ENCODE measurements at places on chromosomes 4 and X.

- no peak for DNase-seq
These were observed 10.5 kb upstream of the GJB1 start for GRCh38 chrX:71212536-71212935.

DNA sequence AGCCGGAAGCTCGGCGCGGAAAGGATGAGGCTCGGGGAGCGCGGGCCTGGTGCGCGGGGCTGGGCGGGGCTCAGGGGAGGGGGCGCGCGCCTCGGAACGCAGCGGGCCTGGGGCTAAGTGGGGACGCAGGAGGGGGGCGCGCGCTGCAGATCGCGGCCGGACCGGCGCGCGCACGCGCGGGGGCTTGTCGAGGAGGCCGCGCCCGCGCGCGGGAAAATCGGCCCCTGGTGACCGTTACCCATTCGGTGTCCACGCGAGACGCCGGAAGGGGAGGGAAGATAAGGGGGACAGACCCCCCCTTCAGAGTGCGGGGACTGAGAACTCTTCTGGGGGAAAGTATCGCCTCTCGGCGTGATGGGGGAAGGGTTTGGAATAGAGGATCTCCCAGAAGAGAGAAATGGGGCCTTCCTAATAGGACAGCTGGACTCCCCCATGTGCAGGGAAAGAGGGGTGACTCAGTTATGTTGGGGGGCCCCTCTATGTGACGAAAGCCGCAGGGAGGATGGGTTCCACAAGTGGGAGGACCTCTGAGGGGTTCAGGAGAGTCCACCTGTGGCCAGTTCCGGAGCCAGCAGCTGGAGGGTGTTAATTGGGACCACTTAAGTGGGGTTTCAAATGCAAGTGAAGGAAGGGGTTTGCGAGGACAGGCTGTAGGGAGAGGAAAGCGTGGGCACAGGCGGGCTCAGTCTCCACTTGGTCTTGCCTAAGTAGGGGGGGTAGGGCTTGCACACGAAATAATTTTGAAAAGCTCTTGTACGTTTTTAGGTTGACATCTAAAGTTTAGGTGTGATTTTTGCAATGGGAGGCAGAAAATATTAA, 584 bp downstream of the SUV39H1 start:
- DNase-seq, result no peak

DNA sequence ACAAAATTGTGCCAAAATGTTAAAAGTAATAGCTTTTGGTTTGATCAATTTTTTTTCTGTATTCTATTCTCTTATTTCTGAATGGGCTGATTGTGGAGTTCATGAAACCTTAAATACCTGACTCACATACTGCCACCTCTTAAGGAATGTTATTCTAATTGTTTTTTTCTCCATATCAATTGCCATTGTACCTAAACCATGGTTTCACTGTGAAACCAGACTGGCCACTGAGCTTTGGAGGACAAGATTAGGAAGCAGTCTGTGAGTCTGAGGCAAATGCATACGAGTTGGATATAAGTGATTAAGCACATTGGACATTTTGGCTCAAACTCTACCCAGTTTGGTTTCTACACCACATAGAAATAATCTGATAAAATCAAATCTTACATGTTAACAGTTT, 184.0 kb downstream of the IQCM start:
- DNase-seq, result no peak

GRCh38 chr4:6877067-6877466, 32.6 kb upstream of the TBC1D14 start:
- DNase-seq, result no peak

GRCh38 chr4:116342143-116342542, 743.2 kb downstream of the TRAM1L1 start:
- DNase-seq, result no peak

DNA sequence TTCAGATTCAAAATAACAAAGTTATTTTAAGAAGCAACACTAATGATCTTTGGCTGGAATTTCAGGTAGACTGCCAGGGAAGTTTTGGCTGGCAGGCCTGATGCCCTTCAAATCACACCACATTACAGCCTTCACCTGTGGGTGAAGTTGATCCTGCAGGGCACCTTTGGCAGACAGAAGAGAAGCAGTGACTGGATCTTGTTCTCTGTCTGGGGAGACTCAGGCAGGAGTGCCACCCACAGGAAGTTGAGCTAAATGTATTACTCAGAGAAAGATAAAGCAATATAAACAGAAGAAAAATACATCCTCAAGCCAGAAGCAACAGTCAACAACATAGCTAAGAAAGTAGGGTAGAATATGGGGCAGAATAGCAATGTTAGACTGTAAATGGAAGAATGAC, 12.8 kb upstream of the CFAP299 start:
- DNase-seq, result no peak

DNA sequence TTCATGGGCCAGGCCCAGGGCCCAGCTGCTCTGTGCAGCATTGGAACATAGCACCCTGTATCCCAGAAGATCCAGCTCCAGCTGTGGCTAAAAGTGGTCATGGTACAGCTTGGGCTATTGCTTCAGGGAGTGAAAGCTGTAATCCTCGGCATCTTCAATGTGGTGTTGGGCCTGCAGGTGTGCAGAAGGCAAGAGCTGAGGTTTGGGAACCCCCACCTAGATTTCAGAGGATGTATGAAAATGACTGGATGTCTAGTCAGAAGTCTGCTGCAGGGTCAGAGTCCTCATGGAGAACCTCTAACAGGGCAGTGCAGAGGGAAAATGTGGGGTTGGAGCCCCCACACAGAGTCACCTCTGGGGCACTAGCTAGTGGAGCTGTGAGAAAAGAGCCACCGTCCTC, 341.7 kb downstream of the PPP3CA start:
- no peak for DNase-seq

DNA sequence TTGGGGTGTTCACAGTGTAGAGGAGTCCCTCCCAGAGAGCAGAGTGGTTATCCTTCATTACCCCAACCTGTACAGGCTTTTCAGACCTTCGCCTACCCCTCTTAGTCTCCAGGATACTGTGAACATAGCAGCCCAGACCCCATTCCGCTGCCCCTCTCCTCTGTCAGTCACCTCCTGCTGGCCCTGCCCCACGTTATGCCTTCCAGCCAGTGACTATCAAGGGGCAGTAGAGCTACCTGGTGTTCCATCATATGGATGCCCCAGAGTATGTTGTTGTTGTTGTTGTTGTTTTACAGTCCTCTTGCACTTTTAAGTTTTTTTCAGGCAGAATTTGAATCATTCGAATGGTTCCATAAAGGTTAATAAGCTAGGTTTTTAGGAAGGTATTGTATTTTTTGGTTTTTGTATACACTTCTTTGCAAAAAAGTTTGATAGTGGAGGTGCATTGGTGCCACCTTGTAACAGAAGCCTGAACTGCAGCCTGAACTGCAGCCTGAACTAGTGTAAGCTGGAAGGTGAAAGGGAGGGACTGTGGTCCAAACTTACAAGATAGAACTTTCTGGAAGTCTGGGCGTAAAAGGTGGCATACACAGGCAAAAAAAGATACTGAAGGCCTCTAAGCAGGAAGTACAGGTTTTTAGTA, 101.4 kb upstream of the RAB40AL start:
- DNase-seq, result no peak

DNA sequence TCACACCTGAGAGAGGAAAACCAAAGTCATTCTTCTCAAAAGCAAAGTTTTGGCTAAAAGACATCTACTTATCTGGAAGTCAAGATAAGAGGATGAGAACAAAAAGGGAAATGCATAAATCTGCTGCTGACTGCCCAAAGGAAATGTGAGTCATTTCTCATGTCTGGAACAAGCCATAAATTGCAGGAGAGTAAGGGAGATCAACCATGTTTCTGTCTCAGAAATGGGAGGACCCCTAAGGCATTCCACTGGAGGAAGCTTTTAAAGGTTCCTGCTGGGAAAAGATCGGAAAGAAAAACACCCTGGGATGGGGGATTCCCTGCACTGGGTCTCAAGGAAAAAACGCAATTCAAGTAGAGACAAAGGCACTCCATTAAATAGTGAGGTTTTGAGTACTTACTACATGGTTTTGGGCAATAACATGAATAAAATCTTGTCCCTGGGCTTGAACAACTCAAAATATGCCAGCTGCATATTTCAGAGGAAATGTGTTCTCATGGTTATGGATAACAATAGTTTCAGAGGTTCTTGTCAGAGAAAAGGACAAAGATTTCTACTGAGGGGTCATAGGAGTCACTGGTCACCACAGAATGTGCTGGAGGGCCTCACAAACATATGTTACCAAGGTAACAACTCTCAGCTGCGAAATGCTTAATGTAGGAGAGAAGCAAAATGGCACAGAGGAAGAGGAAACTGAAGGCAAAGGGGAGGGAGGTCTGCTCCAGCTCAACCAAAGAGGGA, 19.3 kb downstream of the GPR143 start:
- no peak for DNase-seq

GRCh38 chrX:139304471-139304870, 226.1 kb upstream of the F9 start:
- DNase-seq, result no peak

GRCh38 chr4:117700111-117700892, 334.0 kb upstream of the NDST3 start:
- no peak for DNase-seq

- DNase-seq, result no peak
These were observed 1.6 kb upstream of the AP1S2 start for GRCh38 chrX:15856222-15856587.

DNA sequence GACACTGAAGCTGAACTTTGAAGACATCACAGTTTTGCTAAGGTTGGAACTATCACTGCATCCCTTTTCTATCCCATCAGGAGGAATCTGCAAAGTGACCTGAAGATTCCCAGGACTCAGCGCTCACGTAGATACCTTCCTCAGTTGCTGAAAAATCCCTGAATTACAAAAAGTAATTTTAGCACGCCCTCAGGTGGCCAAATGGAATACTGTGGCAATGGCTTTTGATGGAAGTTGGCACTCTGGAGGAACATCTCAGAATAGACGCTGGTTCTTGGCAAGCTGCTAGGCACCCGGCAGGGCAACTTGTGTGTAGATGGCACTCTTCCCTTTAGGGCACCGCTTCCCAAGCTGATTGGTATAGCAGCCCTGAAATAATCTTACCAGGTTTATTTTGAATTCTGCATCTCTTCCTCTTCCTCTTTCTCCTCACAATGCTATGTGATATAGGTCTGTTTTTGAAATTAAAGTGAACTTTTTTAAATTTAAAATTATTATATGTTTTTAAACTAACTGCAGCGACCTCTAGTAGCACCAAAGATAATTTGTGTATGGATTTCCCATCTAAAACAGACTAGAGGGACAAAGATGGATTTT, 16.3 kb upstream of the ESX1 start:
- peak; percentile 2 for DNase-seq

DNA sequence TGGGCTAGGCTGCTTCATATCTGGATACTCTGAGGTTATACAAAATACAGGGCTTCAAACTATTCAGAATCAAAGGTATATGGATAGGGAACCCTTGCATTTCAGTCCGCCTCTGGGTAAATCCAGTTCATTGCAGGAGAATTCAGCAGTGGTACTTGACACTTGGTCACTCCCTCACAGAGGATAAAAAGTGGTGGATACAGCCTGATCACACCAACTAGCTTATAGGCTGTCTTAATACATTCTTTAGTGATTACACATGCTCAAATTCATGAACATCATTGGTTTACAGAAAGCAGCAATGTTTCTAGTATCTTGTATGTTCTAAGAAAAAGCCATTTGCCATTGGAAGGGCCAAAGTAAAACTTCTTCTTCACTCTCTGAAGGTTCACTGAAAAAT, 104.8 kb upstream of the PDE5A start:
- DNase-seq, result no peak
